Stimulated activated CD4-positive, alpha-beta T cell treated with anti-CD3 and anti-CD28 coated beads, Interleukin-15, amount 100 ng/mL, for 1 hour (primary cell): ENCODE measurements at places on chromosomes 7 and 10.

DNA sequence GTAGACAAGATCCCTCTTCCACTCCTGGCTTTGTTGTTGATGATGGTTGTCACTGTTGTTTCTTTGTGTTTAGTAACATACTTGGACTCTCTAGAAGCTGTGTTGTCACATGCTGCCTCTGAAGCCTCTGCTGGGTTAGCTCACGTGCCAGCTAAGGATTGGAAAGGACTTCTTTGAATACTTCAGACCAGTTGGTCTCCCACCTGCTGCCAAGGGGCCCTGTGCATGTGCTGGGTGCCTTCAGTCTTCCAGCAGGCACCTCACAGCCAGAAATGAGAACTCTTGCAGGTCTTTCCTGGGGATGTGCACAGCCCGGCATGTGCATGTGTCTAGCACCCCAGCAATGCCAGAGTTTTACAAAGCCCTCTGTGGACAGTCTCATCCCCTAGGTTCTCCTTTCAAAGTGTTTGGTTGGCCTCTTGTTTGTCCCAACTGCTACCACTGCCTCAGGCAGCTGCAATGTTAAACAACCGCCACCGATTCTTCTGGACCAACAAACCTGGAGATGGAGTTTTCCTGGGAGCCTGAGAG, 21.7 kb upstream of the NCAPG2 start:
- DNase-seq, result no peak

DNA sequence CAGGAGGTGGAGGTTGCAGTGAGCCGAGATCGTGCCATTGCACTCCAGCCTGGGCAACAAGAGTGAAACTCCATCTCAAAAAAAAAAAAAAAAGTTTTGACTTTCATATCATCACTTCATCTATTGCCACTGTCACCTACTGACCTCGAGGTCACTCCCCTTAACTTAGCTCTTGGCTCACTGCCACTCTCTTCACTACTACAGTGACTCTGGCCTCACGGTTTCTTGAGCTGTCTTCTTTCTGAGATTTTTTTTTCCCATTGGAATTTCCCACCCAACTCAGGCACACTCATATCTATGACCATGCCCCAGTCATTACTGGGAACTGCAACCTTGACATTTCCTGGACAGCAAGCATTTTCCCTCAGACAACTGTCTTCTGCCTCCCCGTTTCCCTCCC, 42.6 kb upstream of the C7orf33 start:
- DNase-seq, result no peak

GRCh38 chr7:124276005-124276622, 243.2 kb upstream of the TMEM229A start:
- no peak for DNase-seq

DNA sequence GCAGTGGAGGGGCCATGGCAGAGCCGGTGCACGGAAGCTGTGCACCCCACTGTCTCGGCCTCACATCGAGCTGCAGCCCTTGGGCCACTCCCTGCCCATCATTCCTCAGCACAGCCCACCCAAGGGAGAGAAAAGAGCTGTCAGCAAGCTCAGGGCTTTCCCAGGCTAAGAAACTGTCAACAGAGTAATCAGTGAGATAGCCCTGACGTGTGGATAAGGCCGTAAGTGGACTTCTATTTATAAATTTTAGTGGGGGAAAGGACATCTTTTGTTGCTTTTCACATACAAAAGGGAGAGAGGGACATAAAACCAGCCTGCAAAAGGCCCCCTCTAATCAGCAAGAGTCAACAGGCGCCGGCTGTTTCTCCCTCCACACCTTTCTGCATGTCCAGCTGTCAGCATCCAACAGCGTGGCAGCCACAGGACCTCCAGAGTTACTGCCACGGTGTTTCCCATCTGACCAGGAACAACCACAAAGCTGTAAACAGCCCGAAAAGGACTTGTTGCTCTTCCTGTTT, 56.8 kb upstream of the DDC start:
- no peak for DNase-seq
